Midbrain (tissue), 1 donor: ENCODE measurements at places on chromosomes 11 and 22.

GRCh38 chr22:46273432-46274148 is 5.8 kb downstream of the TTC38 start:
- DNase-seq = no peak

GRCh38 chr22:41302811-41303210 is 1.5 kb downstream of the ZC3H7B start:
- DNase-seq = no peak

GRCh38 chr11:67022961-67023956 is at the start of gene SYT12:
SYT12 (plus strand) TSS chr11:67023134; CDS start chr11:67030145, 7,011 bp downstream.
- DNase-seq = peak; percentile 5

GRCh38 chr22:36874309-36874696 is 13.5 kb downstream of the NCF4 start:
- DNase-seq = no peak

DNA sequence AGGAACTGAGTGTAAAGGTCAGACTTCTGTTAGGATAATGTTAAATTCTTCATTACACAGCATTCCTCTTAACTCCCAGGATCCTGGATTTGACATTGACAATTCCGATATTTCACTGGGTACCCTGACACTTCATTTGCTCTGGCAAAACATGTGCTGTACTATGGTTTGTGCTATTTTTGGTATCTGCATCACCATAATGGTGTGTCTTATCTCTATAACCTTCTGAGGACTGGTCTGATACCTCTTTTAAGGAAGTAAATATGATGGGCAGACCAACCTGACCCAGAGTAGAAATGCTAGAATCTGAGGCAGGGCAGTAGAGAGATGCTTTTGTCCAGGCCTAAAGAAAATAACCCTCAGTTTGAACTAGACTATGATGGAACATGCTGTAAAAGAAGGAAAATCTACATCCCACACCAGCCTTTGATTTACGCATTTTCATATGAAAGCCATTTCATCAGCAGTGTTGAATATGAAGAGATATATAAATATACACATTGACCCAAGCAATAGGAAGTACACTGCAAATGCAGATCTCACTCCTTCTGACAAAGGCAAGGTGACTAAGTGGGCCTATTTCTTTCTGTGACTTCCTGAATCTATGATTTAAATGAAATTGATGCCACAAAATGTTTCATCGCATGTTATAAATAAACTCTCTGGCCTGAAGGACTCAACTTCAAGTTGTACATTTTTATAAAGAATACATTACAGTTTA is 966.7 kb downstream of the DLG2 start:
- DNase-seq = no peak

DNA sequence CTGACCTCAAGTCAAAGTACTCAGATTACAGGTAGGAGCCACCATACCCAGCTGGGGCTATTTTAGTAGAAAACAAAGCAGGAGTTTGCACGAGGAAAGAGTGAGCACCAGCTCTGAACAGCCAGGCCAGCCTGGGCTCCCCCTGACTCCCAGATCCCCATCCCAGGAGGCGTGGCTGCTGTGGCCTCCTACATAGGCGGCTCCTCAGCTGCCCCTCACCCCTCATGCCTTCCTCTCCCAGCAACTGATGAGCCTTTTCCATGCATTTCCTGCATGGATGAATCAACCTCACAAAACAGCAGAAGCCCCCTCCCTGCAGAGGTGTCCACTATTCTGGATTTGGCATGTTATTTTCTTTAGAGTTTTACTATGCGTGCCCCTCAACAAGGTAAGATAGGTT is 10.5 kb upstream of the FLRT1 start:
- no peak for DNase-seq
